Activated naive CD8-positive, alpha-beta T cell treated with anti-CD3 and anti-CD28 coated beads, Interleukin-2, amount 10 ng/mL, durations not matched to agents 7 days and 5 days (primary cell): ENCODE measurements at places on chromosomes 16 and 17. TPM values are rescaled to one million over a fixed set of nuclear protein-coding genes. Genes with fewer than 3 reads are reported as not detected.

CSF3 gene
- not detected for total RNA-seq

KRT39 gene
- total RNA-seq = not detected

DNA sequence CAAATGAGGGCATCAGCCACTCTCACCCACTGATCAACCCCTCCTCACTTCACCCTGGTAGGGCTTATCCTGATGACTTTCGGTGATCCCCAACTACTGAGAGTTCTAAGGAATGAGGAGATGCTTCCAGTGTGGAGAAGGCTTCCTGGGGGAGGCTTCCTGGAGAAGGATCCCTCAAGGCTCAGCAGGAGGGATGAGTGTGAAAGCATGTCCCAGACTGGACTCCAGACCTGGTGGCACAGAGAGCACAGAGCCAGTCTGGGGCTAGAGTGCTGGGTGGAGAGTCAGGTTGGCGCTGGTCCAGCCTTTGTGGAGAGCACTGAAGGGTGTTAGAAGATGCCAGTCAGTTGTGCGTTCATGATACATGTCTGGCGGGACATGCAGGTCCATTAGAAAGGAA lies 53.7 kb downstream of the PLD6 start:
- DNase-seq = no peak

GRCh38 chr16:64251742-64252141 lies 870.1 kb downstream of the CDH11 start:
- no peak for DNase-seq

GRCh38 chr17:73936908-73937627 lies 266.4 kb upstream of the RPL38 start:
- DNase-seq = no peak

GRCh38 chr17:82734987-82735866 lies at the start of gene FN3K:
Gene FN3K (plus strand): TSS chr17:82735615. CDS start chr17:82735637, 22 bp downstream.
- peak; percentile 66 for DNase-seq

NECAB2 gene
- not detected for total RNA-seq

DNA sequence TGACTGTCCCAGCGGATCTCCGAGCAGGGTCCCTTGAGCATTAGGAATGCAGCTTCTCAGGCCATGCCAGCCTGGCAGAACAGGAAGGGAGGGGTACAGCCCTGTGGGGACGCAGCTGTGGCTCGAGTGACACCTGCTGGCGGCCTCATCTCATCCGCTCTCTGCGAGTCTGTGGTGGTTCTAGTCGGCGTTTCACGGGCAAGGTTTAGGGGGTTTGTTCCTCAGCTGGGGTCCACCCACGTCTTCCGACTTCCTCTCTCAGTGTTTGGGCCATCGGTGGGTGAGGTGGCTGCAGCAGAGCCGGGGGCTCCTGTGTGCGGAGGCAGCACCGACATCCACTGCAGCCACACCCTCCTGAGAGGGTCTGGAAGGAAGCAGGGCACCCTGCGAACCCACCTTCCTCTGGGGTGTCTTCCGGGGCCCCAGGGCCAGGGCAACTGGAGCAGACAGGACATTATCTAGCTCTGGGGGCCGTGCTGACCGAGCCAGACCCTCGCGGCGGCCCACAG lies 33.3 kb downstream of the JPH3 start:
- peak; percentile 75 for DNase-seq

GRCh38 chr17:6772016-6772415 lies 4.0 kb upstream of the FBXO39 start:
- no peak for DNase-seq

- no peak for DNase-seq
Measured at GRCh38 chr17:74497471-74497870, 31.0 kb downstream of the CD300A start.

GRCh38 chr17:80035687-80035936 lies at the start of gene TBC1D16:
Gene TBC1D16 (minus strand): TSS chr17:80035872. CDS start chr17:80013547, 22,325 bp downstream.
- DNase-seq = no peak

KRTAP9-1 gene
- total RNA-seq = not detected

GDPD1 gene
- total RNA-seq = 2.7 TPM

GRCh38 chr17:76569607-76570279 lies 15.9 kb downstream of the ST6GALNAC2 start:
- no peak for DNase-seq

MT1H gene
- total RNA-seq = not detected

- DNase-seq = no peak
Measured at GRCh38 chr16:30065943-30066760, 592 bp downstream of the ALDOA start.

DNA sequence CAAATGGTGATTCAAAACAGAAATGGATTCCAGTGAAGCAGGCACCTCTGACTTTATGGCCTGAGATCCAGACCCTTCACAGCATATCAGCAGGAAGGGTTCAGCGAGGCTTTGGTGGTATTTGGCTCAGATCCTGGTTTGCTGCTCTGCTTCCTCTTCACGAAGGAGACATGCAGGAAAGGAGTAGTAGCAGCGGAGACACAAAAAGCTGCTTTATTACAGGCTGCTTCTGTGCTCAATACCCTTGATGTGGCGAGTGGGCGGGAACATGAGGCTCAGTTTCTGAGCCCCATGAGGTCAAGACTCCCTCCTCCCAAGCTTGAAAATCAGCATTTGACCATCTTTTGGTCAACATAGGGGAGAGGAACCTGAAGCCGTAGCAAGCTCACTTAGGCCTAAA lies 213.3 kb upstream of the AXIN2 start:
- no peak for DNase-seq

DNA sequence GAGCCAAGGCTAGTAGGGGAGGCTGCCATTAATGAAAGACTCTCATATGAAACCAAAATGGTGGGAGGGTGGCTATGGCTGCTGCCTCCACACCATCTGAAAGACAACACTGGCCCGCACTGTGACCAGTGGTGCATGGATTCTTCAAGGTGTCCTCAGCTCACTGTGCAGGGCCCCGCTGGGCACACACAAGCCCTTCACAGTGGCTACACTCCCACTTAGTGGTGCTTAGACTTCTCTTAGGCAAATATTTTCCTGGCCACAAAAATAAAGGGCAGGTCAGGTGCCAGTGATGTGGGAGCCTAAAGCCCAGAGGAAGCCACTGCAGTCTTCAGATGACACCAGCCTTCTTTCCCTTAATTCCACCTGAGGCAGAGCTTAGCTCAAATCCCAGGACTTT lies 38.1 kb upstream of the IRX3 start:
- no peak for DNase-seq

GRCh38 chr17:68257934-68258333 lies 10.1 kb downstream of the AMZ2 start:
- DNase-seq = no peak

GRCh38 chr17:46199379-46199778 lies 6.2 kb upstream of the KANSL1 start:
- no peak for DNase-seq

GRCh38 chr16:79303959-79304387 lies 296.6 kb downstream of the MAF start:
- no peak for DNase-seq

- DNase-seq = no peak
Measured at GRCh38 chr17:57484826-57485565, 228.7 kb downstream of the MSI2 start.

DNA sequence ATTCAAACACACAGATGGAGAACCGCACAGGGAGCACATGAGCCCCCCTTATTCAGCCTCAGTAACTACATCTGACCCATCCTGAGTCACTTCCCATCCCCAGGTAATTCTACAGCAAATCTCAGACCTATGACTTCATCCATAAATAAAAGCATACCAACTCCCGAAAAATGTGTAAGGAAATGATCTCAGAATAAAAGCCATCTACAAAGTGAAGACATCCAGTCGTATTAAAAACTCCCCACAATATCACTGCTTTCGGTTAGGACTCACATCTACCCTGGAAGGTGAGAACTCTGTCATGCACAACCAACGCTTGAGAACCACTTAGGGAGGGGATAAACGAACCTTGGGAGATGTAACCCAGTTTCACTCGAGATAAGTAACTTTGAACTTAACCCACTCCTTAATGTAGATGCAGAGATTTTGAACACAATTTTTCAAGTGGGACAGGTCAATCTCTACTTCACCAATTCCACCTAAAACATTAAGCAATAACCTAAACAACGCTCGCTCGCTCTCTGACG lies 1.3 kb downstream of the USP36 start:
- no peak for DNase-seq

GRCh38 chr17:75124041-75124818 lies 7.3 kb downstream of the NT5C start:
- DNase-seq = no peak

GRCh38 chr17:339193-340061 lies 13.2 kb downstream of the RPH3AL start:
- DNase-seq = no peak

DNA sequence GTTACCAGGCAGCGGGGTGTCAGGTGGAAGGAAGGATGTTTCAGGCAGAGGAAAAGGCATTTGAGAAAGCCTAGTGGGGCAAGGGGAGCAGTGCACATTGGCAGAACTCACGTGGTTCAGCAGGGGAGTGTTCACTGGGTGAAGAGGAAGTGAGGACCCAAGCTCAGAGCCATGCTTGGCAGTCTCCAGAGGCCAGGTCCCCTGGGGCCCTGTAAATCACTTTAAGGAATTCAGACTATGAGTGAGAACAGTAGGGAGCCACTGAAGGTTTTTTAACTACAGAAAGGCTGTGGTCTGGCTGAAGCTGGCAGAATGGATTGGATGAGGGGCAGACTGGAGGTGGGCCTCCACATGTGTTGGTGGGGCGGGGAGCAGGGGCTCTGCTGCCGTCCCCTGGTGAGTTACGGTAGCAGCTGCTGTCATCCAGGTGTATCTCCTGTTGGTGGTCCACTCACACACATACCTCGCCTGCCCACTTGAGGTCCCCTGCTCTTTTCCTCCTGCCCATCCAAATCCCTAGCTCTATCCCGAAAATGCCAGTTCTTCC lies 5.1 kb downstream of the CLEC16A start:
- DNase-seq = no peak

DNA sequence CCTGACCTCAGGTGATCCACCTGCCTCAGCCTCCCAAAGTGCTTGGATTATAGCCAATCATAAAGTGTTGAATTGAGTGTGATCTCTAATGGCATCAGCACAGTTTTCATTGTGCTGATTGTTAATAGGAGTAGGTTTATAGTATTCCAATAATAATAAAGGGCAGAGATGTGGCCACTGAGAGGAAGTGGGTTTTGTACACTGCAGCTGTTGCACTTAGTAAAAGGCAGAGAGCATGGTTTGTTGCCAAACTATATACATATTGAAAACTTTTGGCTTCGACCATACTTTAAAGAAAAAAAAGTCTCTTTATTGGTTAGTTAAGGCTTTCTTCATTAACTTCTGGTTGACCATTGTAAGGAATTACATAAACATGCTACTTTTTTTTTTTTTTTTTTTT lies 185.9 kb downstream of the CDK5R1 start:
- no peak for DNase-seq

WDR90 gene
- 79.1 TPM for total RNA-seq

KRTAP4-9 gene
- not detected for total RNA-seq

DNA sequence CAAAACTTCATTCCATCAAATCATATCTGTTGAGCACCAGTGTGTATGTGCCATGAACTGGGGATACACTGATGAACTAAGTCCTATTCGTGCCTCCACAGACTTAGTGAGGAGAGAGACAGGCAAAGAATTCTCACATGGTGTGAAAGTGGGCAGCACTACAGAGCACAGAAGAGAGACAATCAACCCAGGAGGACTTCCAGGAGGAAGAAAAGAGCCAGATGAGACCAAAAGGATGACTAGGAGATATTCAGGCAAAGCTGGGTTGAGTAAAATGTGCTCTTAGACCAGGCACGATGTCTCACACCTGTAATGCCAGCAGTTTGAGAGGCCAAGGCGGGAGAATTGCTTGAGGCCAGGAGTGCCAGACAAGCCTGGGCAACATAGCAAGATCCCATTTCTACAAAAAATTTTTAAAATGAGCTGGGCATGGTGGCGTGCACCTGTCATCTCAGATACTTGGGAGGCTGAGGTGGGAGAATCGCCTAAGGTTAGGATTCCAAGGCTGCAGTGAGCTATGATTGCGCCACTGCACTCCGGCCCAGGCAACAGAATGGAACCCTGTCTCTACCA lies 30.2 kb upstream of the TNRC6A start:
- no peak for DNase-seq

DNA sequence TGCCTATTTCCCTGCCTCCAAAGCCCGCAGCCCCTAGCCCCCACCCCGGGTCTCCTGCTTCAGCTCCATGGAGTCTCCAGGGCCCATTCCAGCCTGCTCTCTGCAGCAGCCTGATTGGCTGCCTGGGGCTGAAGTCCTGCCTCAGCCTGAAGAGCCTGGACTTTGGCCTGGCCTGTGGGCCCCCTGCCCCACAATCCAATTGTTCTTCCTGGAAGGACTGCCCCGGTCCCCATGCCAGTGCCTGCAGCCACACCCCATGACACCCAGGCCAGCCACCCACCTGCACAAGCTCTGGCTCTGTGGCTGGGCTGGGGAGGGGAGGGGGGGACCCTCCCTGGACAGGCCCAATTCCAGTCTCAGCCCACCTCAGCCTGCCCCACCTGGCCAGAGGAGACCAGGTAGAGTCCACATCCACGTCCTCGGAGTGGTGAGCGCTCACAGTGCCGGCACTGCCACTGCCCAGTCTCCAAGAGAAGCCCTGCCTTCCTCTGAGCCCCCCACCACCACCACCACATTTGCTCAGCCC lies 12.3 kb downstream of the ENPP7 start:
- DNase-seq = no peak

- no peak for DNase-seq
Measured at GRCh38 chr16:63067141-63067540, 1030.9 kb upstream of the CDH8 start.

GRCh38 chr16:64122177-64122576 lies 999.7 kb downstream of the CDH11 start:
- DNase-seq = no peak

TGFB1I1 gene
- 1.5 TPM for total RNA-seq

DHX58 gene
- 68.7 TPM for total RNA-seq

- peak; percentile 25 for DNase-seq
Measured at GRCh38 chr16:3498988-3499387, 1.8 kb upstream of the CLUAP1 start.

- DNase-seq = no peak
Measured at GRCh38 chr17:66904760-66905624, 59.5 kb upstream of the CACNG4 start.

DNA sequence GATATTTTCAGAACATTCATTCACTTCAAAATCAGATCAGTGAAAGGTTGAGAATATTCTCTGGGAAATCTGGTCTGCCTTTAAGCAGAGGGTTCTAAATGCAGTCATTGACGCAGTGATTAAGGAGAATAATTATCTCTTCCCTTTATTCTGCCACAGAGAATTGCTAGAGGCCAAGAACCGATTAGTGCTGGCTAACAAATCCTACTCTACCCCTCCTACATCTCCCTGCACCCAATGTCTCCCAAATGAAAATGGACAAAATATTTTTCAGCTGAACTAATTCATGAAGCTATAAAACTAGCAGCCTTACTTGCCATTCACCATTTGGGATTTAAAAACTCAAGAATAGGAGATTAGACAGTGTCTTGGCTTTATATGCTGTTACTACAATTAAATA lies 185.5 kb upstream of the SOX9 start:
- DNase-seq = no peak

- no peak for DNase-seq
Measured at GRCh38 chr17:62596662-62597061, 30.8 kb upstream of the MRC2 start.

DNA sequence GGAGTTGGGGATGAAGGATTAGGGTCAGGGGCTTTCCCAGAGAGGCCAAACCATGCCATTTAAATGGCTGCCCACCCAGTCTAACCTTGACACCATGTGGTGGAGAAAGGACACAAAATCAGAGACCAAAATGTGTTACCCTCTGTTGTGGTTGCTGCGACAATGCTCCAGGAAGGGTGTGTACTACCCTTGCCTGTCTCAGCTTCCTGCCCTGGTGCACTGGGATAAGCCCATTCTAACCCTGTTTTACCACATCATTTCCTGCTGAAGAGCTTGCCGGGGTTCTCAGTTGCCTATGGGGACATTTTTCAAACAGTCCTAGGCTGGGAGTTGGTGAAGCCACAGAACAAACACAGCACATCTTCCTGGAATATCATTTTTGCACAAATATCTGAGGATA lies 4.9 kb downstream of the OR4D1 start:
- peak; percentile 42 for DNase-seq
